Esophagus muscularis mucosa (tissue), 4 donors: ENCODE measurements at places on chromosomes 7 and 10.

DNA sequence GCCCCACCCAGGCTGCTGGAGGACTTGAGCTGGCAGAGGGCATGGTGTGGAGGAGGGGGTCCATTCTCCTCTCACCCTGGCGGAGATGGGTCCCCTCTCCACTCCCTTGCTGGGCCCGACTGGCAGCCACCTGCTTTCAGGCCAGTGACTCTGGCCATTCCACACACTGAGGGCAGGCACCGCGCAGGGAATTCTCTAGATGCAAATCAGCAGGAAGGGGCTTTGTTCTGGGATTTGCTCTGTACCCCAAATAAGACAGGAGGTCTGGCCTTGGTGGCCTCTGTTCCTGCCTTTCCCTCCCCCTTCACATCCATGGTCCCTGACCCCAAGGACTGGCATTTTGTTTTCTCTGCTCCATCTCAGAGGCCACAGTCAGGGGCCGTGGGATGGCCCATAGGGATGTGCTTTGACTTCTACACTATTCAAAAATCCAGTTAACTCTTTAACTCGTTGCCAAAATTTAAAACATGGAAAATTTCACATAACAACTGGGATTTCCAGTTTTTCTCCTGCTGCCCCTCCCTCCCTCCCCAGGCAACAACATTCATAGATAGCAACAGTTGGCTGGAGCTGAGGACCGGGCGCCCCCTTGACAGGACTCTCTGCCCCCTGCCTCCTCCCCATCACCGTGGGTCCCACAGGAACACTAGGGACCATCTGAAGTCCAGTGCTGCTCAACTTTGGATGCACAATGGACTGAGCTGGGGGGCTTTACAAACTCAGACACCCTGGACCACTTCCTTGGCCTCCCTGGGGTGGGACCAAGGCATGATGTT, 33.9 kb downstream of the PPIF start:
- peak; percentile 91 for DNase-seq

- no peak for DNase-seq
Observed at GRCh38 chr10:96967847-96968246, 135.7 kb downstream of the LCOR start.

DNA sequence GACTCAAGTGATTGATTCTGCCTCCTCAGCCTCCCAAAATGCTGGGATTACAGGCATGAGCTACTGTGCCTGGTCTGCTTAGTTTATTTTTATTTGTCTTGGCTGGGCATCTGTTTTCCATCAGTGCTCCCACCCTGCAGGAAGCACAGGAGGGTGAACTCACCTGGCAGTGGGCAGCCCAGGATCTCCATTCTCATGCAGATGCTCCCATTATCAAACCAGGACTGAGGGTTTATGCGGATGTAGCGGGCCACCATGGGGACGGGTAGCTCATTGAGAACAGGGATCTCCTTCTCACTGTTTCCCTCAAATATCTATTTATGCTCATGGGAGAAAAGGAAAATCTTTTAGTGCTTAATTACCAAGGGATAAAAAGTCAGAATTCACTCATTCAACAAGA, 93.8 kb downstream of the CPXM2 start:
- peak; percentile 45 for DNase-seq

GRCh38 chr10:114541081-114541796, 116.8 kb downstream of the ABLIM1 start:
- peak; percentile 94 for DNase-seq

GRCh38 chr7:44143646-44144250, 2.6 kb upstream of the MYL7 start:
- DNase-seq = no peak

- DNase-seq = no peak
Observed at GRCh38 chr7:43454936-43455518, 127.9 kb upstream of the STK17A start.

DNA sequence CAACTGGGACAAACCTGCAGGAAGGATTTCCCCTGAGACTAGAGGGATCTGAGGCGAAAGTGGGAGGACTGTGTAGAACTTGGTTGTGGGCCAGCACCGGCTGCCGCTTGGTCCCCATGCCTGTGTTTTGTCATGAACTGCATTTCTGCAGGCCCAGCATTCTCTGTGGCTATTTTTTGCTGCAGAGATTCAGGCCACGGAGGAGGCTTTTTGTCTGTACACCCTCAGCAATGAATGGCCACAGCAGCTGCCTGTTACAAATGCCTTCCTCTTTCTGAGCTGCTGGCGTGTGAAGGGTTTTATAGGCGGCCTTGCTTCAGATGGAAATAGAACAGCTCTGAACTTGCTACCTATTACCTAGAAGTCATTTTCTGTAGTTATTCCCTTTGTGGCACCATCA, 164.4 kb downstream of the SH2D4B start:
- DNase-seq = no peak

DNA sequence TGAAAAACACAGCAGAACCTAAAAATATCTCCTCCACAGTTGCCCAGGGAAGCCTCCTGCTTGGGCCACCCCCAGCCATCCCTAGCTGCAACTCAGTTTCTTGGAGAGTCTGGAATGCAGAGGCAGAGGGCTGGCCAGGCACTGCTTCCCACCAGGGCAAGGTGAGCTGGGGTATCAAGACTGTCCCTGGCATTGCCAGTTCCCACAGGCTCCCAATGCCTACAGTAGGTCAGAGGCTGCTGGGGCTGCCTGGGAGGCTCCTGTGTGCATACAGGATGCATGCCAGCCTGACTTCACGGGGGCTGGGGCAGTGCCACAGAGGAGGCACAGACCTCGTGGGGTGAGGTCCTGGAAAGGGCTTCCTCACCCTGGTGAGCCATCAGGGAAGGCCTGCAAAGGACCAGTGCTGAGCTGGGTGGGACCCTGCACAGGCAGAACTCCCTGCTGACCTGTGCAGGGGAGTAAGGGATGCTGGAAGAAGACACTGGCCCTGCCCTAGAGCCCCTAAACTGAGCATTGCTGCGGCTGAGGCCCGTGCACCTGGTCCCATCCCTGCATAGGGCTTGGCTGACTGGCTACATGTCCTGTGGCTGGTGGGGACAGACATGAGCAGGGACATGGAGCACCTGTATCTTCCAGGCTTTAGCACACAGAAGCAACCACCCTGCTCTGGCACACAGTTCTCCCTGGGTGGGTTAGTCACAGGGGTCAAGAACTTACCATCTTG, 121.9 kb upstream of the RET start:
- peak; percentile 90 for DNase-seq

GRCh38 chr7:52635021-52635420, 400.4 kb upstream of the POM121L12 start:
- no peak for DNase-seq

DNA sequence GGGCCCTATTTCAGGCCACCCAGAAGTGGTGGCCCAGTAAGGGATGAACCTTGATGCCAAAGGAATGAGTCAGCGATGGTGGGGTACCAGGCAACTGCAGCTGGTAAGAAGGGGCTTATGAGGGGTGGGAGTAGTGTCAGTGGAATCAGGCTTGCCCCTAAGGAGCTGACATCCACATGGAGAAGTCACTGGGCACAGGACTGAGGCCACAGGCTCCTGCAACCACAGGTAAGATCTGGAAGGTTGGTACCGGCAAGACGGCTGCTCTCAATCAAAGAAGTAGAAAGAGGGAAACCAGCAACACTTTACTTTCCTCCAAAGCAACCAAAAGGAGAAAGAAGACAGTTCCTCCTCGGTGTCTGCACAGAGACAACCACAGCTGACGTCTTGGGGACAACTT, 2.5 kb downstream of the GCK start:
- no peak for DNase-seq

- DNase-seq = no peak
Observed at GRCh38 chr7:75804705-75805104, 8.9 kb downstream of the CCL24 start.

GRCh38 chr10:55353414-55353813, 552.4 kb upstream of the PCDH15 start:
- DNase-seq = no peak

DNA sequence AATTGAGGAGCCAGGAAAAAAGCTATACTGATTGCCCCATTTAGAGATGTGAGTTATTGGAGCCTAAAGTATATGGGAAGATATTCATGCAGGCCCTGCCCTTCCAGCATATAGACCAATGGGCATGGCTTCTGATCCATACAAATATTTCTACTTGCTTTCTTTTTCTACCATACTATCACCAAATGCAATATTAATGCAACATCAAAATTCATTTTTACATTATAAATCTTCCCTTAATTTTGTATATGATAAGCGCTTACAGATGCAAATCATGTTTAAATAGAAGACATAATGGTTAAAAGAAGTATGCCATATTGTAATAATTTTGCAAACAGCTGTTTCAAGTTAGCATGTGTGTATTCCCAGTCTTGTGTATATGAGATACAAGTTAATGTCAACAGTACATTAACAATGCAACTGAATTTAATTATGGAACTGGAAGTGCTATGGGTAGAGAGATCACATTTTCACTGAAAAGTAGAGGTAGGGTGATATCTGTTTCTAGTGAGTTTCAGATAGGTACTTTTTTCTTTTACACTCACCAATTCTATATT, 24.6 kb upstream of the WNT16 start:
- DNase-seq = no peak

DNA sequence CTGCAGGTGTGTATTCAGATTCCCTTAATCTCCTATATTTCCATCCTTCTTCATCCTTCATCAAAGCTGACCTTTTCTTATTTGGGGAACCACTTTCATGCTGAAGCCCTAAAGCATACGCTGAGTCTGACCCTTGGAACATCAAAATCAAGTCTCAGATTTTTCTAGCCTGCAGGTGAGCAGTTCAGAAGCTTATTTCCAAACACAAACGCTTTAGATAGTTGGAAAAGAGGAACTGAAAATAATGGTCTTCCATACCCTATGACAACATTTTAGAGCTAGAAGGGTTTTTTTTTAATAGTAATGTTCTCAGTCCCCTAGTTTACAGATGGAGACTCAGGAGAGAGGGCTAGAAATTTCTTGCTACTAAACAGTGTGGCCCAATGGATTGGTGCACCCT, 1.6 kb upstream of the AGK start:
- no peak for DNase-seq

- no peak for DNase-seq
Observed at GRCh38 chr10:122112021-122112616, 123.2 kb downstream of the TACC2 start.

- no peak for DNase-seq
Observed at GRCh38 chr7:13414181-13414580, 575.3 kb downstream of the ETV1 start.

DNA sequence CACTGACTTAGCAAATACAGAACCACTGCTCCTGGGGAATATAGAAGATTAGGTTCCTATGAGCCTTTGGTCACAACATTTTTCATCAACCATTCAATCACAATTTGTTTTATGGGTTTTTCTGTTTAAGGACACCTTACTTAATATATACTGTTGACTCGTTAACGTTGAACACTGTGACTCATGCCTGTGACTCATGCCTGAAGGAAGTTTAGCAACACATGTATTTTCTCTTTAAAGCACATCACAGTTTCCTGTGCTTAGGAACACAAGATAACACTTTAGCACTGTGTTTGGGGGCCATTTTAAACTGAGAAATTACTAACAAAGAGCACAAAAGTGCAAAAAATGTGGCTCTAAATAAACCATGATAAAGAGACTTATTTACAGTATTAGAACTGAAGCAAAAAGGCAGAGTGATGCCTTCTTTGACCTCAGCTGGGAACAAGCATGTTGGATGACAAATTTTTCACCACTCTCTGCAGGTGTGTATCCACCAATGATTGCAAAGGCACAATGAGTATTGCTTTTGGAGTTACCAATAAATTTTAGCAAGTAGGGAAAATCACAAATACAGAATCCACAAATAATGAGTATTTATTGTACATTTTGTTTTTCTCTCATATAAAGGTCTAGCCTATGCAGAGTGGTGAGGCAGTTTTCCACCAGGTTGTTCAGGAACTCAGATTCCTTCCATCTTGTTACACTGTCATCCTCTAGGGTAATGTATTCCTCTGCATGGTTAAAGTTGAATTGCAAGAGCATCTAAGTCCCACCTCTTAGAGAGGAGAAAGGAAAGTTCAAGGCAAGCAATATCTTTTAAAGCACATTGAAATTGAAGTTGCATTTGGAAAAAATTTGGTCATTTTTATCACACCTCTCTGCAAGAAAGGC, 7.3 kb downstream of the FGFBP3 start:
- no peak for DNase-seq

- DNase-seq = no peak
Observed at GRCh38 chr7:51680594-51681399, 364.2 kb upstream of the COBL start.

GRCh38 chr7:33357846-33358245, 228.5 kb downstream of the BBS9 start:
- DNase-seq = no peak

- no peak for DNase-seq
Observed at GRCh38 chr10:124240839-124241291, 147.5 kb upstream of the CHST15 start.

DNA sequence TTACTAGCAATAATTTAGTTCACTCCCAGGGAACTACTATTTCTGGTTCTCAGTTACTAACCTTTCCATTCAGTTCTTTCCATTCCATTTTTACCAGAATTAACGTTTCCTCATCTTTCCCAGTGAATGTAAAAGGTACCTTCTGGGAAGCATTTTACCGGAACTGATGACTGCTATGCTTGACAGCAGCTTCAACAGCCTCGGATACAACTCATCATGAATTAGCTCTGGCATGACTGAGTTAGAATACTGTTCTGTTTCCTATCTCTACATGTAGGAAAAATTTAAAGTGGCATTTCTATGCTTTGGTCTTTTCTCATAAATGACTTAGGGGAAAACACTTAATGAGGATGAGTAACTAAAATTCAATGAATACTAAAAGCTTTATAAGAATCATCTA, 18.6 kb downstream of the TAS2R41 start:
- DNase-seq = no peak

GRCh38 chr7:50405221-50405620, 44.9 kb downstream of the FIGNL1 start:
- DNase-seq = no peak

DNA sequence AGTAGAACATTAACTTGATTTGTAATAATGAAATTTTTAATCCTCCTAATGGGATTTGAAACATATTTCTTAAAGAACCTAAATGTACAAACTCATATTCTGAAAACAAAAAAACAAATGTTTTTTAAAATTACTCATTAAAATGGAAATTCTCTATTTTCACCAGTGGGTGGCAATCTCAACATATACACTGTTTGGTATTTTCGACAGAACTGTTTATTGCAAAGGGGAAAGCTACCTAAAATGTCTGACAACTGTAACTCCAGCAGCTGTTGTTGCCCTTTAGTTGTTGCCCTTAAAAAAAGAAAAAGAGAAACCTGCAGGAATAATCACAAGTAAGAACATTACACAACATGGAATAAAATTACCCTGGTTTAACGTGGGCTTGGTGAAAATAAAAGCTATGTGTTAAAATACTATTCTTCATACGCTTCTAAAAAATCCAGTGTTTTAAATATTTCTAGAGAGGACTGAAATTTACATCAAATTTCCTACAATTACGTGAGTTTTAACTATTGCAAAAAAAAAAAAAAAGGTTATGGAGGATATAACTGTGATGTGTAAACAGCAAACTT, 54.5 kb downstream of the COL1A2 start:
- DNase-seq = no peak
